ENCODE measurements at places on chromosomes 3 and 15. TPM values are rescaled to one million over a fixed set of nuclear protein-coding genes. Genes with fewer than 3 reads are reported as not detected.

The DLL4 gene
- not detected for polyA plus RNA-seq

DNA sequence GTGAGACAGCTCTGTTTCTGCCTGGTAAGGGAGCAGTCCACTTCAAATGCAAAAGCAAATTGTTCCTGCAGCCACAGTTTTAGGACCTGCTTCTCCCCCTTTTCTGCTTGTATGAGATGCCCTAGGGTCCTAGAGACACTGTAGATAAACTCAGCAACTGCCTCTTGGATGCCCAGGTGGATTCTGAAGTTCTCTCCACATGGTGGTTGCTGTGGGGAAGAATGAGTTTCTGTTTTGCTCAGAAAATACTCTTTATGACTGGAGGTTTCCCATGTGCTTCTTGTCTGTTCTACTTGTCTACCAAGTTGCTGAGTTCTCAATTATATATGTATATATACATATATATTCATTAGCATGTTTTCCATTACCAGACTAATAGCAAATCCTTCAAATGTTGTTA, 5.6 kb upstream of the ZNF80 start:
- no peak for DNase-seq

GRCh38 chr3:117603097-117603496, 893.5 kb downstream of the TUSC7 start:
- no peak for DNase-seq

DNA sequence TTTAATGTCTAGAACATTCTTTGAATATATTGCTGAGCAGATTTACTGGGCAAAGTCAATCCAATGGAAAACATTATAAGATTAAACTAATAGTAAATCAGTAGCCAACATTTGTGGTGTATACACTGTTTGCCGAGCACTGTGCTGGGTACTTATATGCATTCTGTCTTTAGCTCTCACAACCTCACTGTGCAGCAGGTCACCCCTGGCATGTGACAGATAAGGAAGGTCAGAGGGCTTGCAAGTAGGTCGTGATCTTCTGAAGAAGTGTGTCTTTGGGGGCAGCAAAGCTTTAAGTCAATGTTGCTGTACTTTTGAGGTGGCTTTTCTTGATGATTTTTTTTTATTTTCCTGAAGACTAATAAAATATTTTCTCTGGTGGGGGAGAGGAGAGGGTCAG, 62.2 kb downstream of the TCAIM start:
- DNase-seq = no peak

DNA sequence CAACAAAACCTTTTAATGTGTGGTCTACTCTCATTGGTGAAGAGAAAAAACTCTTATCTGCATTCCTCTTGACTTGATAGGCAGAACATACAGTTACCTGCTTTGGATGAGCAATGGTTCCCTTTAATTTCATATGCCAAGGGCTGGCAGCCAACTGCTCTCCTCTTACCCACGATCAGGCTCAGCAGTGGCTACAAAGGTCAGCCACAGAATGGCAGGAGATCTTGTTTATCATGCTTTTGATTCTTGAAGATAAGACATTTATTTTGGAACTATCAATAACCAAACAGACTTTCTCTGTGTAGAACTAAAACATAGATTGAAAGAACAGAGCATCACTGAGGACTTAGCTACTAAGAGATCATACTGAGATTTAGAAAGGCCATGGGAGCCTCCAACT, 6.1 kb upstream of the IREB2 start:
- no peak for DNase-seq

The CPNE9 gene
- not detected for polyA plus RNA-seq

The CPB1 gene
- not detected for polyA plus RNA-seq

GRCh38 chr15:70314018-70314354, 216.3 kb upstream of the TLE3 start:
- DNase-seq = no peak

DNA sequence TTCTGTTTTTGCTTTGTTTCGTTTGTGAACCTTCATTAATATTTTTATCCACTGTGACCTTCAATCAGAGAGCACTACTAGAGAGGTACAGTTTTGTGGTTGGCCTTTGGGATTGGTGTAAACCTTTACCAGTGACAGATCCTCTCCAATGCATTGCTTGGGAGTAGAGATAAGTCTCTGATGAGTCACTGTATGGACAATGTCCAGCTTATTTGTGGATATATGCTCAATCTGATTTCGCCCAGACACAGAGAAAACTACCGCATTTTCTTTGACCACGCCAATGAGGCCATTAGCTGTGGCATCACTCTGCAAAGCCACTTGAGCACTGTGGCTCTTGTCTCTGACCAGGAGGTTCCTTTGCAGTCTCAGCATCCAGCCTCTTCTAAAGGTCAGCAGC, 964.7 kb downstream of the TUSC7 start:
- no peak for DNase-seq

- no peak for DNase-seq
These were observed 357.1 kb upstream of the KCNH8 start for GRCh38 chr3:18791182-18791581.

The CSPG4 gene
- polyA plus RNA-seq = 5.9 TPM

The ARNT2 gene
- polyA plus RNA-seq = 0.34 TPM

- no peak for DNase-seq
These were observed 410.2 kb downstream of the GAP43 start for GRCh38 chr3:116033516-116033915.

- peak; percentile 43 for DNase-seq
These were observed 12.3 kb upstream of the MFSD1 start for GRCh38 chr3:158789592-158789991.

GRCh38 chr3:160748787-160749186, 7.2 kb upstream of the PPM1L start:
- DNase-seq = no peak

DNA sequence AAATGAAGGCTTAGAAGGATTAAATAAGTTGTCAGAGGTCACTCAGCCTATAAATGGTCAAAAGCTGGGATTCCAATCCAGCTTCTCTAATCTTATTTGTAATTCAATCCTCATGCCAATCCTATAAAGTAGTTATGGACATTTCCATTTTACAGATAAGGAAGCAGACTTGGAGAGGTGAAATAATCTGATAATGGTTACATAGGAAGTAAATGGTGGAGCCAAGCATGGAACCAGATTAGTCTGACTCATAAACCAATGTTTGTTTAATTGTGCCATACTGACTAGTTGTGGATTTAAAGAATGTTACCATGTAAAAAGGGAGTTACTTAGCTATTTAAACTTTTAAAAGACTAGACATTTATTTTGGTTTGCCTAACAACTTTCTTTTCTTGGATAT, 59.7 kb downstream of the KCNAB1 start:
- peak; percentile 52 for DNase-seq

The ALG1L2 gene
- polyA plus RNA-seq = not detected

GRCh38 chr3:23479026-23479425, 275.9 kb downstream of the UBE2E2 start:
- DNase-seq = peak; percentile 59

- DNase-seq = no peak
These were observed 2.7 kb downstream of the BNIP2 start for GRCh38 chr15:59686389-59686788.

DNA sequence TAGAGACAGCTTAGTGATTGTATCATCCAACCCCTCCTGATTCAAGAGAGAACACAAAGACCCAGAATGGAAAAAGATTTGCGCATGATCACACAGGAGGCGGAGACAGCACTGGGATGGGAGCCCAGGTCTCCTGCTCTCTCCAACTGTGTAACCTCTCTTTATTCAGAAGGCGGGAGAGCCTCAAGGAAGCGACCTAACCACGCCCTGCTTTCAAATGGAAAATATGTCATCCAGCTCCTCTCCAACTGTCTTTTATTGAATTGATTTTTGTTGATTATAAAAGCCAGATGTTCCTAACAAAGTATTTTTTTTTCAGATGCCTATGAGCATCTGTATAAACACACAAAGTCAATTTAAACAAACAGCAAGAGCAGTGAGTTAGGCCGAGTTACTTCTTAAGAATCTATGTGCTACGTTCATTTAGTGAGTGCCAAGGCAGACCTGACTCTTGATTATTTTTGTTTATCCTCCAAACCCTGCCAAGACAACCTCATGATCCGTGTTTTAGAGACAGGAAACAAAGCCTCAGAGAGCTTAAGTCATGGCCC, 74.5 kb downstream of the BFSP2 start:
- DNase-seq = no peak

The FGF7 gene
- polyA plus RNA-seq = not detected

- no peak for DNase-seq
These were observed 85.2 kb upstream of the HERC1 start for GRCh38 chr15:63918901-63919348.

DNA sequence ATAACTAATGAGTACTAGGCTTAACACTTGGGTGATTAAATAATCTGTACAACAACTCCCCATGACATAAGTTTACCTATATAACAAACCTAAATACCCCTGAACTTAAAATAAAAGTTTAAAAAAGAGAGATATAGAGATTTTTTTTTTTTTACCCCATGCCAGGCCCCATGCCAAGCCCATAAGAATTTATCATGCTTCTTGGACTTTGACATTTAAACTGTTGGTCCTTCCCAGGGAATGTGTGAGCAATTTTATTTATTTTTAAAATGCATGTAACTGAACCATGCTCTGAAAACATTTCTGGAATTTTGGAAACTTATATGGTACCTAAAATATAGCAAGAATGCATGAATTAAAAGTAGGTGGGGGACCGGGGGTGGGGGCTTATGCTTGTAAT, 26.3 kb downstream of the KLHL6 start:
- DNase-seq = no peak

DNA sequence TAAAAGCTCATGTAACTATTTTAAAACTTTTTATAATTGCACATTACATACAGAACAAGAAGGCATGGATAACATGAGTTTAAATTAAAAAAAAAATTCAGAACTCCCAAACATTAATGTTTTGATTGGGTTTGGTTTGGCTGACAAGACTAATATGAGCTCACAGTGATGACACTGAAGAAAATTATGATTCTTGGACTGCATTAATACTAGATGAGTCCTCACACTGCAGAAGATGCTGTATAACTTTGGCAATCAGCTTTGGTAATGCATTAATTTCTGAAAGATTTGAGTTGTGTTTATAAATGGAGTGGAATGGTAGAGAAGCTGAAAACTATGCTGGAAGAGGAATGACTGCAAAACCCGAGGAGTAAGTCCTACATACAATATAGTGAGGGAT, 358.9 kb downstream of the PLCL2 start:
- no peak for DNase-seq

DNA sequence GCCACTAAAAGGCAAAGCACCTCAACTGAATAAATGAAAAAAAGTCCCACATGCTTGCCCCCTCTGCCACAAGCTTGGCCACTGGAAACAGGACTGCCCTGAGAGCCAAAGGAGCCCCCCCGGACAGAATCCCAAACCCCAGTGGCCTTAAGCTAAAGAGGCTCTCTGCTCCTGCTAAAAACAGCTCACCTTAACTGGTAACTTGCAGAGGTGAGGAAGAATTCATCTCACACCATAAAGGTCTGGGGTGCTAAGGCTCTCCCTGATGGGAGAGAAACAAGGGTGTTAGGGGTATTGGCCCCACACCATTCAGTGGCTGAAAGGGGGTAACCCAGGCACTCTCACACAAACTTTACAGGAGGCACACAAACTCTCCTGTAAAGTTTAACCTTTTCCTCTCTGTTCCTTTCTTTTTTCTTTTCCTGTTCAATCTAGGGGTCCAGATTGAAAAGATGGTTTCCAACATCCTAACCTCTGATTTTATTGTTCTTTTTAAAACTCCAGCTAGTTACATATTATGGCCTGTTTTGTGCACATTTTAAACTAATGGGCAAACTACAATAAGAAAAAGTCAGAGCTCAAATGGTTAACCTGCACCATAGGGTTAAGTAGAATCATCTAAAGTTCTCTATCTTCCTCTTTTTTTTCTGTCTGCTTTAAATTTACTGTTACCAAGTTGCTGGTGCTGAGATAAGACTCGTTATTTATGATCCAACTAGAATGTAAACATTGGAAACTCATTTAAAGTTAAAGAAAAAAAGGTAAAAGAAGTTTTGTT, 19.9 kb downstream of the TRANK1 start:
- DNase-seq = no peak

Measured in mammary epithelial cell (primary cell).